H1 (cell line): ENCODE measurements at places on chromosomes 11 and 22. TPM values are rescaled to one million over a fixed set of nuclear protein-coding genes. Genes with fewer than 3 reads are reported as not detected.

The ZNF202 gene
- 33.0 and 33.9 TPM in 2 replicates for total RNA-seq

The GRIK4 gene
- 2.4 and 2.9 TPM in 2 replicates for total RNA-seq

The DEUP1 gene
- total RNA-seq, result 0.38 and 0.45 TPM in 2 replicates

DNA sequence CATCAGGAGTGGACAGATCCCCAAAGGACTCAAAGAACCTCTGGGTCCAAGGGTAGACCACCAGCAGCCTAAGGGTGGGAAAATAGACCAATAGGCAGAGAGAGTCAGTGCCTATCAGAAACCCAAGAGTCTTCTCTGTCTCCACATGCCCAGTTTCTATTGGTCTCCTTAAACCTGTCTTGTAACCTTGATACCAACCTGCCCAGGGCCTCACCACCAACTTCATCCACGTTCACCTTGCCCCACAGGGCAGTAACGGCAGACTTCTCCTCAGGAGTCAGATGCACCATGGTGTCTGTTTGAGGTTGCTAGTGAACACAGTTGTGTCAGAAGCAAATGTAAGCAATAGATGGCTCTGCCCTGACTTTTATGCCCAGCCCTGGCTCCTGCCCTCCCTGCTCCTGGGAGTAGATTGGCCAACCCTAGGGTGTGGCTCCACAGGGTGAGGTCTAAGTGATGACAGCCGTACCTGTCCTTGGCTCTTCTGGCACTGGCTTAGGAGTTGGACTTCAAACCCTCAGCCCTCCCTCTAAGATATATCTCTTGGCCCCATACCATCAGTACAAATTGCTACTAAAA is at the start of gene HBB:
HBB (minus strand) TSS at position 340 of the 579 bp plus-strand sequence; CDS start at position 290, 50 bp downstream.
- H3K4me1 ChIP-seq, result no peaks in the 10 kb centered on the region
- H3K36me3 ChIP-seq, result no peaks in the 10 kb centered on the region
- no peak for DNase-seq
- H3K27me3 ChIP-seq, result no peaks in the 10 kb centered on the region
- no peak within 1 kb of the TSS for H3K4me3 ChIP-seq

GRCh38 chr11:45812581-45813548 is 7.9 kb downstream of the SLC35C1 start:
- DNase-seq, result no peak

DNA sequence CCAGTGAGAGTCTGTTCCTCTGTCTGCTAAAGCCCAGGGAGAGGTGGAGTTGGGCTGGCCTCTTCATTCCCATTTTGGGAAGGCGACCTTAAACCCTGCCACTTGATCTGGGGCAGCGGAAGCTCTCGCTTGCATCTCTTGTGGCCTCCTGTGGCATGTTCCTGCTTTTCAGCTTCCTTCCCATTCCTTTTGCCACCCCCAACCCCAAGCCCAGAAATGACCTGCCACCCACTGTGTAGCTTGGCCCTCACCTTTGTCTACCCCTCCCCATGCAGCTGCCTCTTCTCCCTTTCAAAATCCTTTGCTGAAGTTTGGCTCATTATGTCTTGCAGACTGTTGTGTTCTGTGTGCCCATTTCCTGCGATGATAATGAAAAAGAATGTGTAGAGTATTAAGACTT is 110.2 kb downstream of the DBX1 start:
- peak overlapping the region; percentile 16; the same call in 1 of the 2 replicates for H3K4me3 ChIP-seq
- no peak overlapping the region for H3K27ac ChIP-seq
- no peak for DNase-seq
- H3K27me3 ChIP-seq, result no peaks in the 10 kb centered on the region
- peaks cover 25% of the 10 kb centered on the region for H3K36me3 ChIP-seq
- H3K4me1 ChIP-seq, result peaks cover 24% of the 10 kb centered on the region

DNA sequence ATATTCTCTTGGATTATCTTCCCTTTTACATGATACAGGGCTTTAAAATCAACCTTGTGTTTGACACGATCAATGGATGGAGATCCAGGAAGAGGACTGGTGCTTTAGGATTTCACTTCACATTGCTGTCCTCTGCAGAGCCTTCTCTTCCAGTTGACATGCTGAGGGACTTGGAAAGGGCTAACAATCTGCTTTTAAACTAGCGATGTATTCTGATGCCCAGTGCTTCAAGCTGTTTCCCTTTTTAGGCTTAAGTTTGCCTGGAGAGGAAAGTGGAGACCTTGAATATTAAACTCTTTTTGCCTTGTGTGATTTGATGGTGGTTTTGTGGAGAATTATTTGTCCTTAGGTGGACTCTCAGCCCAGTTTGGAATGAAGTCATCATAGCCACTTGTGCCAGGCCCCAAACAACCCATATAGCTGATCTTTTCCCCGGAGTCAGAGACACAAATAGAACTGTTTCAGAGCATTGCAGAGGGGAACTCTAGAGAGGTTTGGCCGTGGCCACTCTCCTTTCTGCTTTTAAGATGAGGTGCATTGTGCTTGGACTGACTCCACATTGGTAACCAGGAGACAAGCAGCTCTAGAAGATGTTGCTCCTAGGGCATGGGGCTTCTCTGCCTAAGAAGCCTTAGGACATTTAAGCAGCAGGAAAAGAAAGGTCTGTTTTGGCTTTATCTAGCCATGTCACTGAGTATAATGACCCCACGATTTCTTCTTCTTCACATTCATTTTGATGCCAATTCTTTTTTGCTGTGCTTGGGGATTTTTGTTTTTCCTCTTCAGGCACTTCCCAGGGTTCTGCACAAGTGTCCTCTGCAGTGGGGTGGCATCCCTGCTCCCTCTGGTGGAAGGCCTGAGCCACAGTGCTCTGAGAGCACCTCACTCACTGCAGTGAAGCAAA is 152.8 kb downstream of the NCAM1 start:
- no peaks in the 10 kb centered on the region for H3K36me3 ChIP-seq
- no peaks in the 10 kb centered on the region for H3K4me1 ChIP-seq
- no peak overlapping the region for H3K27ac ChIP-seq
- no peak overlapping the region for H3K4me3 ChIP-seq

GRCh38 chr11:35751664-35752061 is 89.1 kb downstream of the TRIM44 start:
- H3K4me1 ChIP-seq, result no peaks in the 10 kb centered on the region
- no peaks in the 10 kb centered on the region for H3K36me3 ChIP-seq
- DNase-seq, result no peak
- H3K27ac ChIP-seq, result no peak overlapping the region

DNA sequence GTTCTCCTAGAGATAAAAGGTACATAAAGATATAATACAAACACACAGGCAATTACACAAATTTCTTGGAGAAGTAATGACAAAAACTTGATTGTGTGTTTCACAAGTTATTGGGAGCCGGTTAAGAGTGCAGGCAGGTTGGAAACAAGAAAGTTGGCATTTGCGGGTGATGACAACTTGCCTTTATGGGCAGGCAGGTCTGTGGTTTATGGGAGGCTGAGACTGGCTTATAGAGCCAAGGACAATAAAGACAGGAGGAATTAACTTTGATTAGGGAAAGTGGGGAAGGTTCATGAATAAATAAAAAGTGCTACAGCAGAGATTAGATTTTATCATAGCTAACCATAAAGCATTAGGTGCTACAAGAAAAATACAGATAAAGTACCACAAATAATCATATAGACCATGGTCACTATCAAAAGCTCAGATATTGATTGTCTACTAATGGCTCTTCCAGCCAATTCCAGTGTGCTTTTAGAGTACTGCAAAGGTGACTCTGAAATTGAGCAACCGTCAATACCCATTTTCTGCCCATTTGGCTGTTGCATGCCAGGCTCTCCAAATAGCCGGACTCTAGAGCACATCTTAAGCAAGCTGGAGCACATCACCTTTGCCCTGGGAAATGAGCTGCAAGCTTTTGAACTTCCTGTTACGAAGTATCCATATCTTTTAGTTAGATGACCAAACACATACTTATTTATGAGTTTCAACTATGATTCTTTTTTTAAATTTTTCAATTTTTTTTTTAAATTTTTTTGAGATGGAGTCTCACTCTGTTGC is 33.9 kb upstream of the GAB2 start:
- no peak overlapping the region for H3K27ac ChIP-seq
- H3K4me3 ChIP-seq, result no peak overlapping the region
- H3K27me3 ChIP-seq, result no peaks in the 10 kb centered on the region
- no peak for DNase-seq

GRCh38 chr22:48741540-48741939 is 1086.1 kb downstream of the BRD1 start:
- no peak overlapping the region for H3K4me3 ChIP-seq
- H3K27ac ChIP-seq, result no peak overlapping the region

DNA sequence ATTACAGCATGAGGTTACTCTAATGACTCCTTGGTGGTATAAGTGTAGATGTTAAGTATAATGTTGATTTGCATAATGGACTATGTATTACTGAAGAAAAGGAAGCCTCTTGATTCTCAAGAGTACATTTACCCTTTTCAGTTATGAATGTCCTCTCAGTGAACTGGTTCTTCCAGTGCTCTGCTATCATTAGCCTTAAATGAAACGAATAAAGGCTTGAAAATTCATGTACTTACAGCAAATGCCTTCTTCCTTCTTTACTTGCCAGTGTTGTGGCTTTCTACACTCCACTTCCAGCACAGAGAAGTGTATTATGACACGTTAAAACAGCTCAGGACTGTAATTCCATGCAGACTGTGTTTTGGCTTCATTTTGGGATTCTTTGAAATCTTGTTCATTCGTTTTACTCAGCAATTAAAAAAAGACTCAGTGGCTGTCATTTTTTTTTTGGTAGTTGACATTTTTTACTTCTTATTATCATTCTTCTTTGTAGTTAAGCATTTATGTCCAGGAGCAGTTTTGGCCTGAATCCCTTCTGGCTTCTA is 96.9 kb downstream of the MTMR3 start:
- peaks cover 3% of the 10 kb centered on the region; the same call in 1 of the 2 replicates for H3K36me3 ChIP-seq
- no peak for DNase-seq
- H3K4me1 ChIP-seq, result no peaks in the 10 kb centered on the region
- H3K27ac ChIP-seq, result no peak overlapping the region

DNA sequence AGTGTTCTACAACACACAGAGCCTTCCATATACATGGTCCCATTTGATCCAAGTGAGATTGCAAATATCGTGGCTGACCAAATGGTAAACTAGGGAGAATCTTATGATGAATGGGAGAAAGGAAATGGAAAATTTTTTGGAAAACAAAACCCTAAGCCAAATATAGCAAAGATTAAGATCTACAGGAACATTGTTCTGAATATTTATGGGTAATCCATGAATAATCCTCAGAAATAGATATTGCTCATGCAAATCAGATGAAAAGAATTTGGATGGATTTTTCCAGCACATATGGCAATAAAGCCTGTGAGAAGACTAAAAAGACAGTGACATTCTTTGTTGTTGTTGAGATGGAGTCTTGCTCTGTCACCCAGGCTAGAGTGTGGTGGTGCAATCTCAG is 21.7 kb upstream of the PRDM10 start:
- no peak overlapping the region for H3K27ac ChIP-seq
- H3K4me3 ChIP-seq, result no peak overlapping the region
- no peaks in the 10 kb centered on the region for H3K36me3 ChIP-seq
- H3K27me3 ChIP-seq, result no peaks in the 10 kb centered on the region
- no peaks in the 10 kb centered on the region; the same call in 1 of the 2 replicates for H3K4me1 ChIP-seq

DNA sequence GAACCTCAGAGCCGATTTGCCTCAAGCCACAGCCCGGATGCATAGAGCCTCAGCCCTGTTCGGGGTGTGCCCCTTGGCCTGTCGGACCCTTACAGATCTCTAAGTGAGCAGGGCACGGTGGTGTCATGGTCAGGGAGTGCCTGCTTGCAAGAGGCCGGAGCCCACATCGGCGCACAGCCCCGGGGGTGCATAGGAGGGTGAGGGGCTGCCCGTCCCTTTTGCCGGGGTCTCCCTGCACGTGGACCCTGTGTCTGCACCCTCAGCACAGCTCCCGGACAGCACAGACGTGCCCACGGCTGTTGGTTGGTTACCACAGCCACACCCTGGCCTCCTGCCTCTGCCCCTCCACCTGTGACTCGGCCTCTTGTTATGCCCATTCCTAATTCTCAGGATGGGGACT is 6.5 kb downstream of the RAB36 start:
- no peak overlapping the region for H3K4me3 ChIP-seq
- no peak overlapping the region for H3K27ac ChIP-seq
- no peaks in the 10 kb centered on the region; the same call in 1 of the 2 replicates for H3K27me3 ChIP-seq
- DNase-seq, result no peak
- no peaks in the 10 kb centered on the region for H3K36me3 ChIP-seq
